ENCODE measurements at places on chromosomes 5 and 9.

- no peak for DNase-seq
These were observed 66.0 kb upstream of the PANK3 start for GRCh38 chr5:168645195-168645594.

DNA sequence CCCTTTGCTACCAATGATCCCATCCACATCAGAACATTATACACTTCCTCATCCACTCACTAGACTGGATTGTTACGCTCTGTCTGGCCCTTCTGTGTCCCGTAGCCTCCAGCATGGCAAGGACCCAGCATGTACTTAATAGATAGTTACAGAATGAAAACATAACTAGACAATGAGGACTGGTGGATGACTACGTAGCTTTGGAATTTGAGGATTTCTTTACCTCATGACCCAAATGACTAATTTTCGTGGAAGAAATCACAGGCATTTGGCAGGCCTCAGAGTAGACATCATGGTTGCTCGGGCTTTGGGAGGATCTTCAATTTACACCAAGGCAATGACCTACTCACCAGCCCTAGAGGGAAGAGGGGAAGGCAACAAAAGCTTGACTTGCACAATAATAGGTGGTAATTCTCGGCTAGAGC, 299.8 kb downstream of the TLE1 start:
- peak; percentile 98 for DNase-seq

DNA sequence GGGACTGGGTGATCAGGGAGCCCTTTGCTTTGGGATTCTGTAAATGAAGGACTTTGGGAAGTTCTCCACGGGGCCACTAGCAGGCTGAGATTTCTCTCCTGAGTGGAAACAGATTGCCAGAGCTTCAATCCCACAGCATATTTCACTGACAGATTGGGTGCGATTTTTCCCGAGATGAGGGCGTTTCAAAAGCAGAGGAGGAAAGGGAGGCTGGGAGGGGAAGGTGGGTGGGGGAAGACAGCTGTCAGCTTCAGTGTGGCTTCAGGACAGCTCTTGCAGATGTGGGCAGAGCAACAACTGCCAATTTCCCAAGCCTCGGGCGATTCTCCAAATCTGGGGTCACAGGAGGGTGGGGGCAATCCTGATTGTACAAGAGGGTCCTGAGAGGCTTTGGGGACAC, 258.5 kb upstream of the ADRA1B start:
- no peak for DNase-seq

DNA sequence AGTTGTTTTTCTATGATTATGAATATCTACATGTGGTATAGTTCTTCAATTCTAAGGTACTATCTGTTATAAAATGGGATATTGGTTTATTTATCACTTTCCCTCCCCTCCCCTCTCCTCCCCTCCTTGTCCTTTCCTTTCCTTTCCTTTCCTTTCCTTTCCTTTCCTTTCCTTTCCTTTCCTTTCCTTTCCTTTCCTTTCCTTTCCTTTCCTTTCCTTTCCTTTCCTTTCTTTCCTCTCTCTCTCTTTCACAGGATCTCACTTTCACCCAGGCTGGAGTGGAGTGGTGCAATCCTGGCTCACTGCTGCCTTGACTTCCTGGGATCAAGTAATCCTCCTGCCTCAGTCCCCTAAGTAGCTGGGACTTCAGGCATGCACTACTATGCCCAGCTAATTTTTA, 466.8 kb downstream of the DMAC1 start:
- no peak for DNase-seq

DNA sequence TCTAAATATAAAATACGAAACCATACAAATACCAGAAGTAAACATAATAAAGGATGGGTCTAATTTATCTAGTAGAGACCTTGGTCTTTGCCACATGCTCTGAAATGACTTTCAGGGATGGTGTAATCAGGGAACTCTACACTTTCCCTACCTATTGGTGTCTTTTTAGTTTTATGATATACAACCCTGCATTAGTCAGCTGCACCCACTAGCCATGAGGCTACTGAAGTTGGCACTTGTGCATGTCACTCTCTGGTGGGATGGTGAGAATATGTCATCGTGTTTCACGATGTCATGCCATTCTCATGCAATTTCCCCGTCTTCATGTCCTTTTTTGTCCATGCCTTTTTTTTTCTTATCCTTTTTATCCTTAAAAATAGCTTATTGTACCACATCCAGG, 234.9 kb upstream of the ACTBL2 start:
- no peak for DNase-seq

All from fibroblast of pulmonary artery (primary cell).